ENCODE measurements at places on chromosomes 7 and 10.
A peak's percentile ranks its signal among the peaks of the same experiment; 100 is the strongest.

DNA sequence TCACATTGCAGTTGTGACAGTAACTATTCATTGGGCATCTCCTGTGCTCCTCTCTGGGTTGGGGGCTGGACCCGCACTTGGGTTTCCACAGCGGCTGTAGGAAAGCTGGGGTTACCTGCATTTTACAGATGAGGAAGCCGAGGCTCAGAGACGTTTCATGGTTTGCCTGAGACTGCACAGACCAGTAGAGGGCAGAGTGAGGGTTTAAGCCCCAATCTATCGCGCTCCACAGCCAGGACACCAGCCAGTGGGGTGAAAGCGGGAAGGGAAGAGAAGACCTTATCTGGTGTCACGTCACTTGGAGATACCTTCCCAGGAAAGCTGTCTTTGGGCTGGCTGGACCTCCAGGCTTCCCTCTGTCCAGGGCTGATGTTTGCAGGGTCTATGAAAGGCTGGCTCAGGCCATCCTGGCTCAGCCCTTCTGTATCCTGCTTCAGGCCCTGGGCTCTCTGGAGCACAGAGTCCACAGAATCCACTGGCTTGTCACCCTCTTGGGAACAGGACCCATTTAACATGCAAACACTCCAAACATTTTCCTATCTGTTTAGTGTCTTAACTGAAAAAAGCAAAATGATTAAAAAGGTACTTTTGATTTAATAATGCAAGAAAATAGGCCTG lies 167.7 kb downstream of the EMX2 start:
- DNase-seq = no peak

DNA sequence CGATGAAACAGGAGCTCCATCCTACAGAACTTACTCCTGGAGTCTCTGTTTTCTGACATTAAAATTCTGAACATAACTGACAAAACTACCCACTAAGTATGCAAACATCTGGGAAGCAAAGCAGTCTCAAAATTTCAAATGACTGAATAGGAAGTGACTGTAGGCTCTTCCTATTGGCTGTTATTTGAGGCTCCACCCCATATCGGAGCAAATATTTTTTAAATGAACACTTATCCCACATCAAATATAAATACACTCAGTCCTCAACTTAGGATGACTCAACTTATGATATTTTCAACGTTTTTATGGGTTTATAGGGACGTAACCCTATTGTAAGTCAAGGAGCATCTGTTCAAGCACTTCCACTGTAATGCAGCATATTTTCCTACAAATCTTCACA lies 8.8 kb downstream of the HSPA12A start:
- DNase-seq = peak; percentile 90

GRCh38 chr10:89916468-89917215 lies 215.3 kb downstream of the KIF20B start:
- DNase-seq = no peak

GRCh38 chr10:58746474-58747185 lies 234.0 kb downstream of the BICC1 start:
- DNase-seq = no peak

- DNase-seq = no peak
Measured at GRCh38 chr10:109282510-109282909, 640.8 kb downstream of the XPNPEP1 start.

- DNase-seq = peak; percentile 64
Measured at GRCh38 chr10:34739915-34740314, 75.2 kb downstream of the PARD3 start.

- DNase-seq = no peak
Measured at GRCh38 chr10:133509700-133510099, 17.5 kb upstream of the CYP2E1 start.

GRCh38 chr10:6343305-6344010 lies 140.7 kb downstream of the PFKFB3 start:
- peak; percentile 35 for DNase-seq

DNA sequence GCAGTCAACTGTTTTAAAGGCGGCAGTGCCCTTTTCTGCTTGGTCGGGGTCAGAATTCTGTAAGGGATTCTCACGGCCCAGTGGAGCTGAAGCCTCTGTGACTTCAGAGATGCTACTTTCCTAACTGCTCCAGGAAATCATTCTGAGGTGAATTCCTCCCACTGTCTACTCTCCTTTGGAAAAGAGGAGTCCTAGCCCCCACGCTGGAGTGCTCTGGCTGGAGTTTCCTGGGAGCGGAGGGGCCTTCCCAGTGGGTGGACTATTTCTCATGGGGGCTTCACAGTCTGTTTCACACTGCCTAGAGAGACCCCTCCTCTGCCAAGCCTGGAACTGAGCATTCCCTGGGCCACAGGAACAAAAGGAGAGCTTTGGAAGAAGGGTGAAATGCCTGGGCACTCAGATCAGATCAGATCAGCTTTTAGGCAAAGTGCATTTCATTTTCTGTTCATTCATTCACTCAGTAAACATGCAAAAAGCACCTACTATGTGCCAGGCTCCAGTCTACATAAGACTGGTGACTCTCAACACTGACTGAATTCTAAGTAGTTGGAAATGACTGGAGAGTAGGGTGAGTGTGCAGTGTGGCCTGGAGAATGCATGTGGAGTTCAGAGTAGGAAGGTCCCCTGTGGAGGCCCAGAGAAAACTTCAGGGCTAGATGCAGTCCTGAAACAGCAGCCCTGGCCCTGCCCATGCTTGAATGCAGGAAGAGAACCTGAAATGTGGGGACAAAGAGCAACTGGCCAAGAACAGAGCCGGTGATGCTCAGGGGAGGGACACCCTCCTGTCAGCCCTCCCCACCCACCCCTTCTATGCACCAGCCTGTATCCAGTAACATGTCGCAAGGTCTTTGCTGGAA lies 12.2 kb downstream of the ZNF488 start:
- DNase-seq = peak; percentile 71

DNA sequence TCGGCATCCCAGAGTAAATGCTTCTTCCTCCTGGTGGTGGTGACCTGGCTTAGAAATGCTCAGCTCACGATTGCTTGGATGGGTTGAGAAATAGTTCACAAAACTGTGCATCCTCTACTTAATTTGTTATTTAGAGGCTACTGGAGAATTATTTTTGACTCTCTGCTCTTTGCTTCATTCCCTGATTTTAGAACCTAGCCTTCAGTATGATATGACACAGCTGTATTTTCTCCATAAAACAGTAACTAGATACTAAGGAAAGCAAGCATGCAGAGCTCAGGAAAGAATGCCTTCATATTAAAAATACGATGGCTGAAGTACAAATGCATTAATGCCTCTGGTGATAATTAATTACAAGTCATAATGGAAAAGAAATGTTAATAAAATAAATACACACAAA lies 602.0 kb upstream of the COBL start:
- no peak for DNase-seq

DNA sequence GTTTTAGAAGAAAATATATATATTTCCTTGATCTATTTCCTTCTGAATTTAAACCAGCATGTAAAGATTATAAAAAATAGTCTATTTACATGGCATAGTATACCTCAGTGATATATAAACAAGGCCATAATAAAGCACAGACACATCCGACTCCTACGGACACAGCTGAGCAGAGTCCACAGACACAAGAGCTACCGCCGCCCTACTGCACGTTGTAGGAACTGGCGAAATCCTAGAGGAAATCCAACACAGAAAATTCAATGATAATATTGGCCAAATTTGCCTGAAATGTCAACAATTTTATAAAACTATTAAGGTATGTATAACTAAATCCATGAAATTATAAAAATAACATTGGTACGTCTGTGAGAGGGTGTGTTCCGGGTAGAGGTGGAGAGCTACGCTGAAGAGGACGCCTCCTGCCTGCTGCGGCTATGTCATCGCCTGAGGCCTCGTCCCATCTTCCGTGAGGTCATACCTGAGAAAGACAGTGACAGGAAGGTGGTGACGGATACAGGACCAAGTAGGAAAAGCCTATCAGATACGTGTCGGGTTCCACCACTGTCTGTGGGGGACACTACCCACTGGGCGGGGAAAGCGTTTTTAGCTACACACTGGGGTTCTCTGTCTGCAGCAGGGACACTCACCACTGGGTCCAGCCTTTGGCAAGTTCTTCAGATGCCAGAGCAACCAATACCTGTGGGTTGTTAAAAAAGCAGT lies 29.3 kb upstream of the NCAPG2 start:
- no peak for DNase-seq

- peak; percentile 83 for DNase-seq
Measured at GRCh38 chr7:100826514-100827329, 601 bp downstream of the EPHB4 start.

DNA sequence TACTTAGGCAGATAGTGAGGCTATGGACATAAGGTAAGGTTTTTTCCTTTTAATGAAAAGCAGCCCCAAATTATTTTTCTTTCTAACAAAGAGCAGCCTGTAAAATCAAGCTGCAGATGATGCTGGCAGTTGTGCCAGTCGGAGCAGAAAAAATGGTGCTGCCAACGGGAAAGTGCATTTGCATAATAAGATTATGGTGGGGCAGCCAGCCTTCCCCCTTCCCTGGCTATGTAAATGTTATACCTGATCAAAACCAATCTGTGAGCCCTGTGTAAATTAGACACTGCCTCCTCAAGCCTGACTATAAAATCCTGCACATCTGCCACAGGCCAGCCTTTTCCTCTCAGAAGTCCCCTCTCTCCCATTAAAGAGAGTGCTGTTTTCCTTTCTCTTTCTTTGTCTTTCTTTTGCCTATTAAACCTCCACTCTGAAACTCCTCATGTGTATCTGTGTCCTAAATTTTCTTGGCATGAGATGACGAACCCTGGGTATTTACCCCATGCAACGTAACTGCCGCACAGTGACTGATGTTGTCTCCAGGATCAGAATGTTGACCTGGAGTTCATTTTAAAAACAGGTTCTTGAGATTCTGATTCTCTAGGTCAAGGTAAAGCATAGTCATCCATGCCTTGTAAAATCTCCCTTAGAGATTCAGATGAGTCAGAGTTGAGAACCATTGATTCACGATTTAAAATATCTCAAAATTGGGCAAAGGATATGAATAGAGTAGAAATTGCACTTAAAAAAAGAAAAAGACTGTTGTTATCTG lies 167.3 kb upstream of the C1GALT1 start:
- no peak for DNase-seq

GRCh38 chr10:2599571-2599970 lies 467.8 kb upstream of the PFKP start:
- no peak for DNase-seq

- no peak for DNase-seq
Measured at GRCh38 chr7:12431886-12432556, 28.4 kb upstream of the VWDE start.

DNA sequence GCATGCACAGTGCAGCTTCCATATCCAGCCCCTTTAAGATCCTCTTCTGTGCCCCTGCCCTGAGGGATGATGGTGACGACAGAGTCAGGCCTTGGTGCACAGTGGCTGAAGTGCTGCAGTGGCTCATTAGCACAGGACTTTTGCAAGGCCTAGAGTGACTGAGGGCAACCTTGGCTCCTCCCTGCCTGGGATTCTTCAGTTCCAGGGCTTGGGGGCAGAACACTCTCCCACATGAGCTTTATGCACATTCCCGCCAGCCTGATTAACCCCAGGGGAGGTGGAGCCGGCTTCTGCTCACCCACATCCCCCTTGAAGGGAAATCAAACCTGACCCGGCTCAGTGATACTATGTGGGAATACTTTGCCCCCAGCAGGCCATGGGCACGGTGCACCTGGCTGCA lies 253.4 kb downstream of the GALNT17 start:
- DNase-seq = no peak

GRCh38 chr7:91137153-91137787 lies 127.0 kb upstream of the FZD1 start:
- DNase-seq = no peak

DNA sequence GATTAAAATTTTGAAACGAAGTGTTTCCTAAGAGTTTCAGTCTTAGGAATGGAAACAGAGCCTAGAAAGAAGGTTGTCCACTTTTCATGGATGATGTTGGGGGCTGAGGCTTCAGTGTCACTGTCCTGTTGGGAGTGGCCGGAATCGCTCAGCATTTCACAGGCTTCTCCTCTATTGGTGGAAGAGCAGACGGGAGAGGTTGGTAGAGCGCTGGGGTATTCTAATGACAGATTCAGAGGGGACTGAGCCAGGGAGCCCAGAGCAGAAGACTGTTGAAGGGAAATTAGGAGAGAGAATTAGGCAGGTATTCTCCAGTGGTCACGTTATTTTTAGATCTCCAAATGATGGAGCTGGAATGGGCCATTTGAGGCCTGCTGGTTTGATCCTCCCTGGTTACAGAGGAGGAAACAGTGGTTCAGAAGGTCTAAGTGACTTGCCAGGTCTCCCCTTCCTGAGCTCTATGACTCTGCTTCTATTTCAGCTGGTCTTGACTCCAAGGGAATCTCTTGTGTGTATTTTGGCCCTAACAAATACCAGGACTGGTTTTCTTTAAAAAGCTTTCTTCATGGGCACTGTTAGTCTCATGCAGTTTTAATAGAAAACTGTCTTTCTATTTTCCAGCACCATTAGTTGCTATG lies 35.7 kb upstream of the EEPD1 start:
- no peak for DNase-seq

GRCh38 chr7:156752367-156753228 lies 112.0 kb downstream of the RNF32 start:
- DNase-seq = no peak

GRCh38 chr10:48626447-48626846 lies 21.6 kb upstream of the ARHGAP22 start:
- DNase-seq = no peak

GRCh38 chr10:52775132-52775647 lies 2.6 kb upstream of the MBL2 start:
- peak; percentile 38 for DNase-seq

- peak; percentile 91 for DNase-seq
Measured at GRCh38 chr10:110305767-110306451, 1.2 kb upstream of the SMNDC1 start.

DNA sequence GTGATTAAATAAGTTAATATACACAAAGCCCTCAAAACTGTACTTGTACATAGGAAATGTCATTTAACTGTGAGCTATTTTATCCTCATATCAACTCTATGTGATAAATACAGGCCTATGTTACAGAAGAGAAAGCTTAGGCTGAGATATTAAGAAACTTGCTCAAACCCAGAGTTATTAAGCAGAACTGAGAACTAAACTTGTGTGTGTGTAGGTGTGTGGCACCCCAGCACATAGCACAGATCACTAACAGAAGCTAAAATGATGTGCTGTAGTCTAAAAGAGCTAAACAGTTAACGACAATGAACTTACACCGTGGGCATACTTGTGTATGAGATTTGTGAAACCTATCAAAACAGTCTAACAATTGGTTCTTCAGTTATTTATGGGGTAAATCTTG lies 34.5 kb downstream of the MTPN start:
- no peak for DNase-seq

DNA sequence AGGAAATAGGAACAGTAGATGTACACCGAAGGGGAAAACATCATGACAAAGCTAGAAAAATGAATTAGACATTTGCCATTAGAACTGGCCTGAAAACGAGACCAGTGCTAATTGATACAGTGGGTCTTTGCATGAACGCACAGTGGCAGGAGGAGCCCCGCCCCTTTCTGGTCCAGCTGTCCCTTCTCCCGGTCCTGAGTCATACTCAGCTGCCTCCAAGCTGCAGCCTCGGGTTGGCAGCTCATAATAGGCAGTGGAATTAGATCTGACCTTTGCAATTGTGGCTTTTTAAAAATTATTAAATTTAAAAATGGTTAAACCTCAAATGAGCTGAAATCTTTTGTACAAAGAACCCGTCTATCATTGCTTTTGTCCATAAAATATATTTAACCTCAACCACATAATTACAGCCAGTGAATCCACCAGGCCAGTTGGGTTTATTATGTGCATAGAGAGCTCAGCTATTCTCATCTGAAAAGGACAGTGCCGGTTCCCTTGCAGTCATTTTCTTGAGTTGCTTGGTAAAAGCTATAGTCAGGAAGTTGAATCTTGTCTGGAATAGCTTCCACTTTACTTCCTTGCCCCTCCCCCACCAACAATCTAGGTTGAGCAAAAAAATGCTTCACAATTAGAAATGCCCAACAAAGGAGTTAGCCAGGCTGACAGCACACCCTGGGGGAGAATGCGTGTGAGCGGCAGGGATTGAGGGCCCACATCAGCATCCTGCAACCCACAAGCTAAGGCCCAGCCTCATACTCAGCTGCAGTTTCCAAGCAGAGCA lies 147.1 kb downstream of the BUB3 start:
- peak; percentile 92 for DNase-seq
